K562 (cell line): ENCODE measurements at places on chromosomes 4 and X. TPM values are rescaled to one million over a fixed set of nuclear protein-coding genes. Genes with fewer than 3 reads are reported as not detected.

- H3K4me3 ChIP-seq, result peak overlapping the region; percentile 87
- peaks cover 16% of the 10 kb centered on the region; the same call in 1 of the 2 replicates for H3K4me1 ChIP-seq
- DNase-seq, result no peak
- H3K36me3 ChIP-seq, result no peaks in the 10 kb centered on the region
- H3K27ac ChIP-seq, result peak overlapping the region; percentile 82
Observed at GRCh38 chr4:83012200-83012686, 1.6 kb upstream of the LIN54 start.

DNA sequence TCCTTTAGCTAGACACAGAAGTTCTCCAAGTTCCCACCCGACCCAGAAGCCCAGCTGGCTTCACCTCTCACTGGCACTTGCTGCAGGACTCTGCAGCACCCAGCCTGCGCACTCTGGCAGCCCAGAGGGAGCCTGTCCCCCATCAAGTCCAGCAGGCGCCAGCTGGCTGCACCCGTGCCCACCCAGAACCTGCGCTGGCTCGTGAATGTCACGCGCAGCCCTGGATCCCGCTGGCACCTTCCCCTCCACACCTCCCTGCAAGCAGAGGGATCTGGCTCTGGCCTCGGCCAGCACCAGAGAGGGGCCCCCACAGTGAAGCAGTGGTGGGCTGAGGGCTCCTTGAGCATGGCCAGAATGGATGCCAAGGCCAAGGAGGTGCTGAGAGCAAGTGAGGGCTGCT, 187.6 kb upstream of the HAND2 start:
- no peak overlapping the region for H3K4me3 ChIP-seq
- no peaks in the 10 kb centered on the region for H3K4me1 ChIP-seq
- H3K27ac ChIP-seq, result no peak overlapping the region
- no peaks in the 10 kb centered on the region for H3K27me3 ChIP-seq
- no peak for DNase-seq

- H3K36me3 ChIP-seq, result peaks cover 33% of the 10 kb centered on the region
- H3K27ac ChIP-seq, result no peak overlapping the region; the same call in 2 of the 3 replicates
- no peak overlapping the region for H3K4me3 ChIP-seq
- no peak for DNase-seq
Observed at GRCh38 chrX:129825746-129826505, 17.8 kb downstream of the ZDHHC9 start.

DNA sequence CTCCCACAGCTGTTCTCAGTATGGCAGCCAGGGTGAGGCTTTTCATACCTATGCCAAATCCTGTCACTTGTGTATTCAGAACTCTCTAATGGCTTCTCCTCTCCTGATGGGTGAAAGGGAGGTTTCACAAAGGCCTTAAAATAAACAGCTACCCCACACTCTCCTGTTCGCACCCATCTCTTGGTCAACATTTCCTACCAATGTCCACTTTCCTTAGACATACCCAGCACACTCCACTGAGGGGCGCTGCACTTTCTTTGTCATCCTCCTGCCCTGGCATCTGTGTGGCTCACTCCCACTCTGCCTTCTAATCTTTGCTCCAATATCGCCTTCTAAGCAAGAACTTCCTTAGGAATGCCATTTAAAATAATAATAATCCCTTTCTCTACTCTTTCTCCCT, 313.3 kb downstream of the PPP3CA start:
- H3K4me1 ChIP-seq, result no peaks in the 10 kb centered on the region
- no peak overlapping the region for H3K4me3 ChIP-seq
- no peak for DNase-seq
- H3K36me3 ChIP-seq, result no peaks in the 10 kb centered on the region
- no peak overlapping the region for H3K27ac ChIP-seq

GRCh38 chr4:126552321-126552720, 1080.4 kb upstream of the INTU start:
- no peak overlapping the region for H3K27ac ChIP-seq
- H3K36me3 ChIP-seq, result peaks cover 21% of the 10 kb centered on the region; the same call in 1 of the 3 replicates
- H3K4me3 ChIP-seq, result no peak overlapping the region

DNA sequence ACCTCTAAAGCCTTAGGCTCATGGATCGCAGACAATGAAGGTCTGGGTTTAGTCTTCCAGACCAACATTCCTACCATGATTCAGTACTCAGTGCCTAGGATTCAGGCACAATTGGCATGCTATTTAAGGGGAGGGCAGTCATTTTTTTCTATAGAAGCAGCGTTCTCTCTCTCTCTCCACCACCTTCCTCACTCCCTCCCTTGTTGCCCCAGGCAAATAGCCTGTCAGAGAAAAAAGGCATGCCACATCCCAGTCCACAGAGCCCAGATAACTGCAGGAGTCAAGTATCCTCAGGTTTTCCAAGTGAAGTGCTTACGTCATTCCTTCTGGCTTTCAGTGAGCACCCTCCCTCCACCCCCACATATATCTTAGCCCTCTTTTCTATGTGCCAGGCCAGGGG, 533.0 kb downstream of the BCOR start:
- H3K27me3 ChIP-seq, result no peaks in the 10 kb centered on the region
- no peaks in the 10 kb centered on the region for H3K4me1 ChIP-seq
- H3K27ac ChIP-seq, result no peak overlapping the region
- no peaks in the 10 kb centered on the region for H3K36me3 ChIP-seq
- DNase-seq, result no peak

DNA sequence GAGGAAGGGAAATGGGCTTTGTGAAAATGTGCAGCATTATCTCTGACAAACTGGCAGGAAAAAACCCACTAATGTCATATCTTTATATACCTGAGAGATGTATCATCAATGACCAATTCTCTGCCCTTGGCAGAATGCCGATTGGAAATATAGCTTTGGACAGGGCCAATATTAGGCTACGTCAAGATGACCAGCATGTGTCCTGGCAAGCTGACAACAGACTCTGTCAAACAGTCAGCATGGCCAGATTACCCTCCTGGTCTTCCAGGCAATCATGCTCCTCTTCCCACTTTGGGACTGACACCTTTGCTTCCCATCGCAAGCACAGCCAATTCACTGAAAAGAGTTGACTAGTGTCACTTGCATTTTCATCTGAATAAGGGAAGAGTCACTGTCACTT, 57.0 kb downstream of the SORBS2 start:
- DNase-seq, result no peak
- H3K27ac ChIP-seq, result no peak overlapping the region
- no peaks in the 10 kb centered on the region for H3K36me3 ChIP-seq

GRCh38 chr4:44671636-44672035, 6.6 kb upstream of the GUF1 start:
- no peaks in the 10 kb centered on the region for H3K36me3 ChIP-seq
- H3K27ac ChIP-seq, result no peak overlapping the region
- DNase-seq, result no peak
- no peaks in the 10 kb centered on the region for H3K27me3 ChIP-seq
- peaks cover 13% of the 10 kb centered on the region; the same call in 2 of the 3 replicates for H3K4me1 ChIP-seq
- H3K4me3 ChIP-seq, result no peak overlapping the region

- peaks cover 26% of the 10 kb centered on the region for H3K36me3 ChIP-seq
- peak within 1 kb of the TSS; percentile 72 for H3K4me3 ChIP-seq
Observed at GRCh38 chrX:154490414-154491083, at the start of gene SLC10A3. Gene SLC10A3 (minus strand): TSS chrX:154490629. CDS start chrX:154488940, 1,689 bp downstream.

- DNase-seq, result no peak
- H3K4me3 ChIP-seq, result no peak overlapping the region
- H3K36me3 ChIP-seq, result no peaks in the 10 kb centered on the region
- no peak overlapping the region for H3K27ac ChIP-seq
- H3K4me1 ChIP-seq, result peaks cover 19% of the 10 kb centered on the region; the same call in 2 of the 3 replicates
- H3K27me3 ChIP-seq, result no peaks in the 10 kb centered on the region
Observed at GRCh38 chr4:183105092-183105491, 6.0 kb downstream of the WWC2 start.

GRCh38 chr4:177484613-177485021, 42.4 kb upstream of the AGA start:
- H3K27me3 ChIP-seq, result no peaks in the 10 kb centered on the region
- no peak for DNase-seq
- H3K27ac ChIP-seq, result no peak overlapping the region
- H3K4me1 ChIP-seq, result no peaks in the 10 kb centered on the region; the same call in 2 of the 3 replicates

DNA sequence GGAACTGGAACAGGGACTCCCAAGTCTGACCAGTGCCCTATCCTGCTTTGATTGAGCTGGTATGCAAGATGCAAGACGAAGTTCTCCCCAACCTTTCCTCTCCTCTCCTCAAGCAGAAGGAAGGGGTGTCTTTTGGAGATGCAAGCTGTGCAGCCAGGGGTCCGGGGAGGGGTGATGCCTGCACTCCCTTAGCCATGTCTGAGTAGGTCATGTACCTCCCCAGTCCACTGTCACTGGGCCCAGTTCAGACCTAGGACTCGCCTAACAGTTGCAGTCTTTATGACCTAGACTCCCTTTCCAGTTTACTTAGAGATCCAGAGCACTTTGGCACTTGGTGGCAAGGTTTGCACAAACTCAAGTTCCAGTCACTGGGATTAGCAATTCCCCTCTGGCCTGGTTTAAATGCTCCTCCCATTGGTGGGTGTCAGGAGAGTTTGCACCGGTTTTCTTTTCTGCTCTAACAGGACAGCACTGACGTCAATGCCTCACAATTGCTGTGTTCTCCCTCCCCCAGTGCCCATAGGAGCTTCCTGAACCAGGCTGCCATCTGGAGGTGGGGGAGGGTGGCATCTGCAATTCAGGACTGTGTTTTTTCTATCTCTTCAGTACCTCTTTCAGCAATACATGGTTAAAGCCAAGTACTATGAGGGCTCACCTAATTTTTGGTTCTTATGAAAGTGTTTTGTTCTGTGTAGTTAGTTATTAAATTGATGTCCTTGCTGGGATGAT, 782.2 kb downstream of the ARAP2 start:
- DNase-seq, result no peak
- no peak overlapping the region for H3K4me3 ChIP-seq
- no peaks in the 10 kb centered on the region for H3K4me1 ChIP-seq

DNA sequence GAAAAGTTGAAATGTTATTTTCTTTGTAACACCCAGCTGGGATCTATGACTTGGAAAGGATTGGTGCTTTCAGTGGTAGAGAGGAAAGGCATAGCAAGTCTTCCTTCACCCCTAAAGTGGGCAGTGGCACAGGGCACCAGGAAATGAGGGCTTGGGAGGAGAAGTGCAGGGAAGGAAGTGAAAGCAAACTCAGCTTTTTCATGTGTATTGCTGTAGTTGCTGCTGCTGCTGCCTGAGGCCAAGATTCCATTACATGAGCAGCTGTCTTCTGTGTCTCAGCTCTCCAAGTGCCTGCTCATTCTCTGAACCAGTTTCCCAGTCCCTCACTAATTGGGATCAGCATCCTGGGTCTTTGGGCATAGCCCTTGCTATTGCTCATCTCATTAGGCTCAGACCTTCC, 2.6 kb downstream of the HCCS start:
- DNase-seq, result no peak
- H3K27ac ChIP-seq, result no peak overlapping the region; the same call in 2 of the 3 replicates
- H3K4me3 ChIP-seq, result no peak overlapping the region
- H3K27me3 ChIP-seq, result no peaks in the 10 kb centered on the region

DNA sequence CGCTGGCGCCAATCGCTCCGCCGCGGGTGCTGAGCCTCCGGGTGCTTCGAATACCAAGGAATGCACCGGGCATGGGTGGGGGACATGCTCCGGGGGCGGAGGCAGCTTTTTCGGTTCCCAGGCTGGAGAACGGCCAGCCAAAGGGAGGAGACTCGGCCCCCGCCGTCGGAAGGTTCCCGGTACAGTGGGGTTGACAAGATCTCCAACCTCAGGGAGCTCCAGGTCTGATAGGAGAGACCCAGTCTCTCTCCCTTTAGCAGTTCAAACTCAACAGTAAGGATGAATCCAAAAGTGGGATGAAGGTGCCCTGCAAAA, 29.1 kb upstream of the BCORL1 start:
- peaks cover 33% of the 10 kb centered on the region for H3K4me1 ChIP-seq
- no peak overlapping the region for H3K4me3 ChIP-seq
- H3K27me3 ChIP-seq, result no peaks in the 10 kb centered on the region

DNA sequence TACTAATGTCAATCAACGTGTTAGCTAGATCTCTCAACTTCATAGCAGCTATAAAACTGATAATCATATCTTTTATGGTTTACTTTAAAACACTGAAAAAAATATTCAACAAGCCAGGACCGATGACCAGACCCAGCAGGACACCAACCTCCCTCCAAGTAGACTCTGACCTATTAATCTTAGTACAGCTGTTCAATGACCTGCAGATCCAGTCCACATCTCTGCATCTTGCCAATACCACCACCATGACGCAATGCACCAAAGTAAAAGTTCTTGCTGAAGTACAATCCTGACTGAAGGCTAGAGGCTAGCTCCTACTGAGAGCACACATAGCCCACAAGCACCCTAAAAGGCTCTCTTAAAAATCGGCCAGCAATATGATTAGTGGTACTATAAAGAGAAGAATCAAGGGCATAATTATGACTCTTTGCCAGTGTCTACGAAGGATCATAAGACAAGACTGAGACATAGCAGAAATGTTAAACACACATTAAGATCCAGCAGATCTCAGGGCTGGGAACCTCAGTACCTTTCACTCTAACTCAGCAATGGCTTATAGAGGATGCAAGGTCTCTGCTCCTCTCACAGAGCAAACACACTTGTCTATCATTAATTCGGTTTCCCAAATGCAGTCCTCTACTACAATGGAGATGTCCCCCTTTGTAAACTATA, 7.6 kb downstream of the MED14 start:
- H3K27me3 ChIP-seq, result no peaks in the 10 kb centered on the region
- peaks cover 21% of the 10 kb centered on the region; the same call in 1 of the 3 replicates for H3K36me3 ChIP-seq
- no peak for DNase-seq

DNA sequence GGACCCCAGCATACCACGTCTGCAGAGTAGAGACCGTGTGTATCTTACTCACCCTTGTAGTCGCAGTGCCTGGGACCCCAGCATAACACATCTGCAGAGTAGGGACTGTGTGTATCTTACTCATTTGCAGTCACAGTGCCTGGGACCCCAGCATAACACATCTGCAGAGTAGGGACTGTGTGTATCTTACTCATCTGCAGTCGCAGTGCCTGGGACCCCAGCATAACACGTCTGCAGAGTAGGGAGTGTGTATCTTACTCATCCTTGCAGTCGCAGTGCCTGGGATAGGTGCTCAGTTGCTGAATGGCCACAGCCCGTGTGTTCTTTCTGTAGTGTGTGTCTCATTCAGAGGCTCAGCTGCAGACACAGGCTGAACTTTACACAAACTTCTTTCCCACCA, 71.4 kb upstream of the FRG1 start:
- no peaks in the 10 kb centered on the region for H3K4me1 ChIP-seq
- H3K27me3 ChIP-seq, result no peaks in the 10 kb centered on the region
- DNase-seq, result no peak
- H3K36me3 ChIP-seq, result no peaks in the 10 kb centered on the region

RAB39B gene
- total RNA-seq, result 0.07 and 0.09 TPM in 2 replicates

PABPC1L2B gene
- total RNA-seq, result not detected in 2 replicates

GBA3 gene
- 0.51 and 0.75 TPM in 2 replicates for total RNA-seq

NAP1L2 gene
- total RNA-seq, result not detected in 2 replicates

NSUN7 gene
- not detected in 2 replicates for total RNA-seq

SYTL4 gene
- 0.87 and 1.9 TPM in 2 replicates for total RNA-seq

CDKL2 gene
- 0.16 TPM in 1 of 2 replicates, not detected in the other for total RNA-seq

SOX3 gene
- total RNA-seq, result not detected in 2 replicates

STATH gene
- total RNA-seq, result not detected in 2 replicates

SSX2 gene
- total RNA-seq, result 87.5 and 87.6 TPM in 2 replicates

CT45A2 gene
- 7.6 and 8.1 TPM in 2 replicates for total RNA-seq

KLKB1 gene
- not detected in 2 replicates for total RNA-seq

MAGEB2 gene
- 88.8 and 93.1 TPM in 2 replicates for total RNA-seq

IL3RA gene
- total RNA-seq, result not detected in 2 replicates
